ENCODE measurements at places on chromosomes 11 and 22.

GRCh38 chr11:117248341-117248740, 15.9 kb downstream of the RNF214 start:
- DNase-seq = no peak

DNA sequence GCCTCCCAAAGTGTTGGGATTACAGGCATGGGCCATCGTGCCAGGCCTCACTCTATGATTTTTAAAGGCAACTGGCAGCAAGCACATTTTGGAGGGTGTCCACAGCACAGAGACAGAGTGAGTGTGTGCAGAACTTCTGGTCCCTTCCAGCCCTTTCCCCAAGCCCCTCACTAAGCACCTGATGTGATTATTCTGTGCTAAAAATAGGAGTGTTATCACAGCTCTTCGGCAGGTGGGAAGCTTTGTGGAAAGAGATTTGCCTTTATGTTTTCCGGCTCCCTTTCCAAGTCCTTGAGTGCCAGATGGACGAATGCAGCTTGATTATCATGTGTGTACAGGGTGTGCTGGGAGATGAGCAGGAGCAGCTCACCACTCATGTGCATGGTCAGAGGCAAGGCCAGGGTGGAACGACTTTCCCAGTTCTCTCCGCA, 310.8 kb downstream of the DDX10 start:
- DNase-seq = no peak

DNA sequence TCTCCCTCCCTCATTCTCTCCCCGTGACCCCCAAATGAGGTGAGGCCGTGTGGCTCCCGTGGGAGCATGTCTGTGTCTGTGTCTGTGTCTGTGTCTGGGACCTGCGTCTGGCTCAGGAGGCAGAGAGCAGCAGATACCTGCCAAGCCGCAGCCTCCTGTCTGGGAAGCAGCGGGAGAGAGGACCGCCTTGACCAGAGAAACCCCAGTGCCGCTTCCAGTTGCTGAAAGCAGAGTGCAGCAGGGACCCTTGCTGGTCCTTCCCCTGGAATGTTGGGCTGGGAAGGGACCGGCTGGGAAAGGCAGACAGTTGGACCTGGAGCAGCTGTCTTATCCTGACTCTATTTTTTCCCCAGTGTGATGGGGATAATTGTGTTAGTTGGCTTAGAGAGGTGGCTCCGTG, 525 bp downstream of the CSDC2 start:
- DNase-seq = no peak

DNA sequence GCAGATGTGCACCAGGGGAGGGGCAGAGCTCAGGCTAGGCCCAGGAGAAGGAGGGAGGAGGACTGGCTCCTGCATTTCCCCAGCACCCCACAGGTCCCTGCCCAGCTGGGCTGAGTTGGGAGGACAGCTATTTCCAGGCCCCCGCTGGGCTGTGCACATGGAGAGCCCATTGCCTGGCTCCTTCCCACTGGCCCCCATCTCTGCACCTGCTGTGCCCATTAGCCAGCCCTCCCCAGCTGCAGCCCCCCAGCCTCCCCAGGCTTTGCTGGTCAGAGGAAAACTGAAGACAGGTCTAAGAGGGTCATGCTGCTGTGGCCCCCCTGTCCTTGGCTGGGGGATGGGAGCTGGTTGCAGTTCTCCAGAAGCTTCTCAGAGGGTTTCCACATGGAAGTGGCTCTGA, 81.8 kb upstream of the SHANK2 start:
- DNase-seq = no peak

- DNase-seq = no peak
These were observed 52.0 kb downstream of the NRXN2 start for GRCh38 chr11:64670975-64671374.

DNA sequence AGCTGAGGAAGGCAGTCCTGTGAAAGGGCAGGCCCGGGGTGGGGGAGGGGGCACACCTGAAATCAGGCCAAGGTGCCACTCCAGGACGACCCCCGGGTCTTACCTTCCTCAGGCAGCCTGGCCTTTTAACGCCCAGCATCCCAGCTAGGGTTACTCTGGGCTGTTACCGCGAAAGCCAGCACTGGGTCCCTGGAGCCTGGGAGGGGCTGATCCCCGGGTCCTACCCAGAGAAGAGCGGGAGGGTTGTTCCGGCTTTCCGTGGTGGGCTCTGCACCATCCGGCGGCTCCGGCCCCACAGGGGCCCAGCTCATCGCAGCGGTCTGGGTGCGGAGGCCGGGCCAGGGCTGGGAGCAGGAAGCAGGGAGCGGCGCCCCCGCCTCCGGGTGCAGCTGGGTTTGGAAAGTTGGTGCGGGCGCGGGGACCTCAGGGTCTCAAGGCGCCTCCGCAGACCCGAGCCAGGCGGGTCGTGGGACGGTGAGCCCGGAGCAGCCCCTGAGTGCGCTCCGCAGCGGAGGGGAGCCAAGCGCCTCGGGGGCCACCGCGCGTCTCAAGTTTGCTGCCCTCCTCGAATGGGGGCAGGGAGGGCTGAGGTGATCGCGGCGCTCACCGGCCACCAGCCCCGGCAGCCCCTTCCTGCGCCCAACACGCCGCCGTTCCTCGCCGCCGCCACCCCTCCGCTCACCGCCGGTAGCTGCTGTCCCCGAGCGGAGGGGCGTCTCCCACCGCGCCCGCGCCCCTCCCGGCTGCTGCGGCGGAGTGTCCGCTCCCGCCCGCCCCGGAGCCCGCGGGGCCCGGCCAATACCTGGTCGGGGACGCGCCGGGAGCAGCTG, 831 bp downstream of the CHST1 start:
- no peak for DNase-seq

- no peak for DNase-seq
These were observed 53.1 kb downstream of the TBC1D22A start for GRCh38 chr22:46815559-46815895.

GRCh38 chr11:35114906-35115687, 23.9 kb upstream of the CD44 start:
- DNase-seq = no peak

DNA sequence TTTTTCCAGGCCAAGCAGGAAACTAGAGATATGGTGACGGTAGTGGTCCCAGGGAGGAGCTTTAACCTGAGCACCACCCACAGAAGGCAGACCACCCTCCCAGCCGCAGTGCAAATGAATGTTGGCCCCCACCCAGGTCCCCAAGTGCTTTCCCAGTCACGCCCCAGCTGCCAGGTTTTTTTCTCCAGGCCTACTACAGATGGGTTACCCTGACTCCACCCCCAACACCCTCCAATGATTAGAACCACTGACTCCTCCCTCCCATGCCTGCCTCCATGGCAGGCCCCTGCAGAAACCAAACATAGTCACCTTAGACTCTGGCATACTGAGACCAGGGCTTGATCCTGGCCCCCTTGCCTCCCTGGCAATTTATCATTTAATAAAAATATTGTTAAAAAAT, 58.7 kb upstream of the CHST1 start:
- DNase-seq = no peak

DNA sequence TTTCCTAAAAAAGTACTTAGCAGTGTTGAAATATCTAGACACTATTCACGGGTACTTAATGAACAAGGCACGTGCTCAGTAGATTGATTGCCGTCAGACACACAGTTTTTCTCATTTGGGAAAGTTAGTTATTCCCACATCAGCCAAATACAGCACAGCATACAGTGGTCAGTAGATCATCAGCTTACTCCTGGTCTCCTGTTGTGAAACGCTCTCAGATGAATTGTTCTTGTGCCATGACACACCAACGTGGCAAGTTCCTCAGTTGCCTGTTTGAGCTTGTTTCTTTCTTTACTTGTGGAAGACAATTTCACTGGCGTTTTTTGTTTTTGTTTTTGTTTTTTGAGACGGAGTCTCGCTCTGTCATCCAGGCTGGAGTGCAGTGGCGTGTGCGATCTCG, 8.6 kb downstream of the TAB1 start:
- DNase-seq = no peak

- no peak for DNase-seq
These were observed 89.0 kb downstream of the ATXN10 start for GRCh38 chr22:45760682-45761081.

DNA sequence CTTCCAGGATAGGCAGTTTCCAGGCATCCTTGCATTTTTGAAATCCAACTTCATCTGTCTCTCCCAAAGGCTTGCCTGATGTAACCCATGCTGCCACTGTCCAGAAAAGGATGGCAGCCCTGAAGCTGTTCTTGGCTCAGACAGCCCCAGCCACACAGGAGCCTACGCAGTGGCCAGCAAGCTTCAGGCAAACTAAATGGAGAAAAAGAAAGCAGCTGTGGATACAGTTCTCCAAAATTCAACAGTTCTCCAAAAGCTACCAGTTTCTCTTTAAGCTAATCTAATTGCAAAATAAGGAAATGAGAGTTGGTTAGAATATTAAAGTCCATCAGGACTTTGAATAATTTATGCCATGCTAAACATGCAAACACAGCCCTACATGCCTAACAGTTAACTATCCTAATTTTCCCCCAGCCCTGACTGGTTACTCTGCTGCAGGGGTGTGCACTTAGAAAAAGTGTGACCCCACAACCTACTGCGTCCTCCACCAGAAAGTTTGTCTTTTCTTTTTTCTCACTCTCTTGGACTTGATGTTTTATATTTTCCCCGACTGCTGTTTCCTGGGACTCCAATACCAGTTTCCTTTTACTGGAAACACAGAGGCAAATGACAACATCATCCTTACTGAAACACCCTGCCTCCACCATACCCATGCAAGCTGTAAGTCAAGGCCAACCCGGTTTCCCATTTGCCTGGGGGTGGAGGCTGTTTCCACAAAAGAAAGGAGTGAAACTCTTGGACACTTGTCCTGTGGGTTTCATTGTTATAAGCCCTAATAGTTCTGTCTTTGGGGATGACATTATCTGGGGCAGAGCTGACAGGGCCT, 69.1 kb upstream of the OR5AN1 start:
- DNase-seq = no peak

- no peak for DNase-seq
These were observed 55.7 kb upstream of the TOP3B start for GRCh38 chr22:22038178-22038880.

GRCh38 chr11:120579611-120580031, 68.1 kb downstream of the GRIK4 start:
- peak; percentile 8 for DNase-seq

DNA sequence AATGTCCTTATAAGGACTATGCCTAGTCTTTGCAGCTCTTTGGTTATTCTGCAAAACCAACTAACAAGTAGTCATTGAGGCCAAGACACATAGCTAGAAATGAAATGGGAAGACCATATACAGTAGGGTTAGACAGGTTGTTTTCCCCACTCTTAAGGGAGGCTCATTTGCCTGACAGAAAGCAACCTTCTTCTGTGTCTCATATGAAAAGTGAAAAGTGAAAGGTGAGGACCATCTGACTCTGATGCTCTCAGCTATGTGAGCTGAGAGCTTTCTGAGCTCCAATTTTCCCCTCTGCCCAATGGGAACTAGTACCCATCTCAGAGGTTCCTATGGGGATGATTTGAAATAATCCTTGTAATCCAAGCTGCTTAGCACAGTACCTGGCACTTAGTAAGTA, 142.0 kb upstream of the BDNF start:
- no peak for DNase-seq

DNA sequence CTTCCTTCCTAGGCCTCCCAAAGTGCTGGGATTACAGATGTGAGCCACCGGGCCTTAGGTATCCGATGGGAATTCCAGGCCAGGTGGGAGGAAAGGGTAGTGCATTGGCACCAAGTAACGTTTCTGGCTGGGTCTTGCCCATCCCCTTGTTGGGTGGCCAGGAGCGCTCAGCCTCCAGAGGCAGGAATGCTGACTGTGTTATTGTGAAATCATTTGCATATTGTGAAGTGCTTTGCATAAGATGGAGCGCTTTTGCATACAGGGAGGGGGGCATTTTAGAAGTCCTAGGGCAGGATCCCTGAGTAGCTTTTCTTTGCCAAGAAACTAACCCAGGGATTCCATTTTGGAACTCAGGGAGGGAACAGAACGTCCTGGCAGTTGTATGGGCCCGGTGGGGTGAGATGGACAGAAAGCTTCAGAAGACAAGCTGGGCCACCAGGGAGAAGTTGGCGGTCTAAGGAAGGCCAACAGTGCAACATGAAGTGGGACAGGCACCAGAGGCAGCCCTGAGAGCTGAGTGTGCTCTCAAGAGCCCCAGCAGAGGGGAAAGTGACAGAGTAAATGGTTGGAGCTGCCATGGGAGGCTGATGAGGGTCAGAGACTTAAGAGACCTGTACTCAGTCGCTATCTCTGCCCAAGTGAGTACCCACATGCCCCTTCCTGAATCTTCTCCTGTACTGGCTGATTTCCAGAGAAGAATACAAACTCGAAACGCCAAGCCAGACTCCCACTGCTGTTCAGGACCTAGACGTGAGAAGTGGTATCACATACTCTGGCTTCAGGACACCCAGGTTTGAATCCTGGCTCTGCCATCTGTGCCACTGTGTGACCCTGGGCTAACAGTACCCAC, 1.3 kb upstream of the SLC39A13 start:
- no peak for DNase-seq

GRCh38 chr11:61946894-61947293, 3.3 kb upstream of the BEST1 start:
- no peak for DNase-seq

DNA sequence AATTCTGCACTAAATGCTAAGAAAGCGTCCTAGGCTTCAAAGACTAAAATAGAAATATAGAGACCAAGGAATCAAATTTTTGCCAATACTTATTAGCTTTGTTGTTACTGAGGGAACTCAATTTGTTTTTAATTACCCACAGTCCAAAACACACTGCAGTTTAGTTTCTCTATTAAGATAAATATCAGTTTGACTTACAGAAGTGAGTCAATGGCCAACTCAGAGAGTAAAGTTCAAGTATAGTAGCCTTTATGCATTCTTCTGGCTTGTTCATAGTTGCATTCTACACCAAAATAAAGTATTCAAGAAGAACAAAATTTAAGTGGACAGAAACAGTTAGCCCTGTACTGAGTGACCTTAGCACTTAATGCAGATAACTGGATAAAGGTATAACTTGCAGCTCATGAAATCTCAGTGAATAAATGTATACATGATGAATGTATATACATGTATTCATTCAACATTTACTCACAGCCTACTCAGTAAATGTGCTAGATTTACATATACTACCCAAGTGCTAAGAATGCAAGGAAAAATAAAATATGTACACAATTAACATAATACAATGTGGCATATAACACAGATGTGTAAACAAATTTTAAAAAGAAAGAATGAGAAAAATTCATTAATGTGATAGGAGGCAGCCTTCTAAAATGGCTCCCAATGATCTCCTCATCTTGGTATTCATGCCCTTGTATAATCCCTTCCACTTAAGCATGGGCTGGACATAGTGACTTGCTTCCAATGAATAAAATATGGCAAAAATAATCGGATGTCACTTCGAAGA, 9.7 kb upstream of the RNF141 start:
- no peak for DNase-seq

Measured in activated CD4-positive, alpha-beta T cell treated with anti-CD3 and anti-CD28 coated beads for 48 hours (primary cell).